ENCODE measurements at places on chromosomes 11 and 22.

GRCh38 chr11:126723665-126724045 is 276.9 kb downstream of the KIRREL3 start:
- no peak for DNase-seq

DNA sequence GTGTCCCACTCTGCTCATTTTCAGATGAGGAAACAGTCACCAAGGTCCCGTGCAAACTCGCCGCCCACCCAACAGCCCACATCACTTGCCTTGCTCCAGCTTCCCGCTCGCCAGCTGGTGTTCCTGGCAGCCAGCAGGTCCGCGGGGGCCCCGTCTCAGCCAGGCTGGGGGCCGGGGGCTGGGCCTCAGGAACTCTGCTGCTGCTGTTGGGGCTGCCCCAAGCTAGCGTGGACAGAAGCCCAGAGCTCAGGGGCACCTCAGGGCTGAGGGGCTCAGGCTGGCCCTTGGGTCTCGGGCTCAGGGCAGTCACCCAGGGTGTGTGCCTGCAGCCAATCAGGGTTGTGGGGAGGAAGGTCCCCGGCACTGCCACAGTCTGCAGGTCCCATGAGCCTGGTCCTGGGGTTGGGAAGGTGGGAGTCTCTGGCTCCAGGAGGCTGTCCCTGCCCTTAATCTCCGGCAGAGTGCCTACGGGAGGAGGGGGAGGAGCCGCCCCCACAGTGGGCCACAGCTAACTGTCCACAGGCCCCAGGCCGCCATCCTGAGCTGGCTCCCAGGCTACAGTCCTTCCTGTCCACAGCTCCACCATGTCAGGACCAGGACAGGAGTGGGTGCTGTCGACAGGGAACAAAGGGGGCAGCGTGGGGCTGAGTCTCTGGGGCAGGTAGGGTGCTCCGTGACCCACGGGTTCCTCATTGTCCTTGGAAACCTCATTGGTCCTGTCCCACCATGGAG is 65.2 kb downstream of the ARFGAP3 start:
- no peak for DNase-seq

GRCh38 chr22:50044485-50045118 is 13.5 kb downstream of the TTLL8 start:
- no peak for DNase-seq

GRCh38 chr22:40529821-40530220 is 106.7 kb downstream of the MRTFA start:
- no peak for DNase-seq

- no peak for DNase-seq
Observed at GRCh38 chr11:33959855-33960400, 68.1 kb upstream of the LMO2 start.

DNA sequence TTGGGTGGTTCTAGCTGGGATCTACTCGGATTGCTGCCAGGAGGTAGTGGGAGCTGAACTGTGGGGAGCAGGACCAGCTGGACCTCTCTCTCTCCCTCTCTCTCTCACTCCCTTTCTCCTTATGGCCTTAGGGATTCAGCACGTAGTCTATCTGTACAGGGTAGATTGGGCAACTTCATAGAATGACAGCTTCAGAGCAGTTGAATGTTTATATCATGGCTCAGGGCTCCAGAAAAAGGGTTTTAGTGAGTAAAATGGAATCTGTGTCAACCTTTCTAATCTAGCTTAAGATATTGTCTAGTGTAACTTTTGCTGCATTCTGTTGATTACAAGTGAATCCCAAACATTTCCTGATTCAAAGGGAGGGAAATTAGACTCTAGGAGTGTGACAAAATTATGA is 127.7 kb upstream of the PDGFD start:
- DNase-seq = no peak

- no peak for DNase-seq
Observed at GRCh38 chr11:75315439-75315805, 36.0 kb downstream of the ARRB1 start.

GRCh38 chr22:21945453-21946261 is 7.0 kb downstream of the PPM1F start:
- DNase-seq = no peak

- DNase-seq = no peak
Observed at GRCh38 chr11:135062994-135063393, 651.0 kb upstream of the B3GAT1 start.

GRCh38 chr22:50581950-50582492 is 628 bp downstream of the CHKB start:
- no peak for DNase-seq

DNA sequence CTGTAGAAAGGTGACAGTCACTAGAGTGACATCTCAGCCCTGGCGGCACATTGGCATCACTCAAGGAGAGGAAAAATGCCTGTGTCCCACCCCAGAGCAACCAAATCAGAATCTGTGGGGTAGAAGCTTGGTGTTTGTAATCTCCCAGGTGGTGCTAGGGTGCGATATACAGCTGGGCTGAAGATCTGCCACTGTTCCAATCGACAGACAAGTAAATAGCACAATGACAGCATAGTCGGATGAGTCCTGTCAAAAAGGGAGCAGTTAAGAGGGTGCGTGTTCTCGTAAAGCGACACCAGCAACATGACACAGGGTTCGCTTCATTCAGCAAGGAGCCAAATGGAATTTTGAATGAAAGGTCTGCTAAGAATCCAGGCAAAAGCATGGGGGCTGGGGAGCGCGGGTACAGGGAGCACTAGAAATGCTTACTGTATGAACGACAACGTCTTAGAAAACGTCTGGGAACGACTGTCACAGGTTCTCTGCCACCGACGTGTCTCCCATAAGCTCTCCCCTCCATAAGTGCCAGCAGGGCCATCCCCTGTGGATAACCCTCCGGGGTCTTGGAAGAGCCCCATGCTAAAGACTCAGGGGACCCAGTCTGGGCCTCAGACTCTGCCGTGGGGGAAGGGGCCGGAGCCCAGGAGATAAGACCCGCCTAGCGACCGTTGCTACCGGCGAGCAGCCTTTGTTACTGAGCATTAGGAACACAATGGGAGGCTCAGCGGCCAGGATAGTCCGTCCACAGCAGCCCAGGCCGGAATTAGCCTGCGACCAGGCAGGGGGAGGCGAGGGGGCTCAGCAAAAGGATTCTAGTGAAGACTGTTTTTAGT is 20.8 kb downstream of the ADA2 start:
- DNase-seq = no peak

- no peak for DNase-seq
Observed at GRCh38 chr11:123100379-123101085, 38.6 kb upstream of the HSPA8 start.

- no peak for DNase-seq
Observed at GRCh38 chr11:12051287-12051662, 42.8 kb upstream of the DKK3 start.

- DNase-seq = no peak
Observed at GRCh38 chr22:29641042-29641699, 37.7 kb downstream of the NF2 start.

DNA sequence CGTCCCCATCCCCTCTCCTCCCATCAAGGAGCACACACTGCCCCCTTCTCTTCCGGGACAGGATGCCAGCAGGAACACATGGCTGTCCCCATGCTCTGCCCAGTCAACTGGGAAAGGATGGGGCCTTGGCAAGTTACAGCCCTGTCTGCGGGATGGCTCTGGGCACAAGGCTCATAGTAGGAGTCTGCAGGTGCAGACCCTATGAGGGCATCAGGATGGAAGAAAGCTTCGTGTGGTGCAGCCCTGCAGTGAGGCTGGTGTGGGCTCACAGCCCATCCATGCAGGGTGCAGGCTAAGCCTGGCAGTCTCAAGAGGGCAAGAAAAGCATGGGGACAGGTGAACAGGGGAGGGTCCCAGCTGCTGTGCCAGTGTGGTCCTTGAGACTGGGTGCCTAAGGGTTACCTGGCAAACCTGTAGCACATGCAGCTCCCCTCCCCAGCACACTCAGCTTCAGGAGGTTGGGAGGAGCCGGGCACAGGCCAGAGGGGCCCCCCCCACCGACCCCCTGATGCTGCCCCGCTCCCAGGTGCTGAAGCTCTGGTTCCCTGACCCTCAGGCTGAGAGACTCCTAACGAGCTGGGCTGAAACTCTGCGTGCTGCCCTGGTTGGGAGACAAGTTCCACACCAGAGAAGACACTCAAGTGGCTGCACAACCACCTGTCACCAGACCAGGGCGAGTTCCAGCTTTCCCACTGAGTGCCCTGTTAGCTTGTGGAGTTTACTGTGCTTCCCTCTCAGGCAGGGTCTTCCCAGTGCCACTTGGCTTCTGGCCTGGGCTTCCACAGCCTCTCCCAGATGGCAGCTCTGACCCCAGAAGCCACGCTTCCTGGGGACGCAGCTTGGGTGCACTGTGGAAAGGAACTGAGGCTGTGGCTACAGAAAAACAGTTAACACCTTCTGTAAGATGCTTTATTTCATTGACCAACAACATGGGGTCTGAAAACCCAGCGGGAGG is 3.3 kb upstream of the SCARF2 start:
- DNase-seq = no peak

DNA sequence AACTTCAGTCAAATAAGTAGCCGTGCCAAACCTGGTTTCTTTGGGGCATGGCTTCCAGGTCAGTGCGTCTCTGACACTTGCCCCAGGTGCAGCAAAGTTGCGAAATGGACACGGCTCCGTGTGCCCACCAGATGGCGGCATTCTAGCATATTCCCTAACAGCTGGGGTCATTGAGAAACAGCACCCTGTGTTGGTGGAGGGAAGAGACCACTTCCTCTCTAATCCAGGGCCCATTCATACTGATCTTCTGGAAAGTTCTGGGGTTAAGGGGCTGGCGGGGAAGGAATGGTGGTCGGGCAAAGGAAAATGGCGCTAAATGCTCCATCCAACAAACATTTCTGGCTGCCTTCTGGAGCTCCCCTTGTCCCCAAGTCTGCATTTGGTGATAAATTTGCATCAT is 141.2 kb upstream of the TIMP3 start:
- peak; percentile 21 for DNase-seq

DNA sequence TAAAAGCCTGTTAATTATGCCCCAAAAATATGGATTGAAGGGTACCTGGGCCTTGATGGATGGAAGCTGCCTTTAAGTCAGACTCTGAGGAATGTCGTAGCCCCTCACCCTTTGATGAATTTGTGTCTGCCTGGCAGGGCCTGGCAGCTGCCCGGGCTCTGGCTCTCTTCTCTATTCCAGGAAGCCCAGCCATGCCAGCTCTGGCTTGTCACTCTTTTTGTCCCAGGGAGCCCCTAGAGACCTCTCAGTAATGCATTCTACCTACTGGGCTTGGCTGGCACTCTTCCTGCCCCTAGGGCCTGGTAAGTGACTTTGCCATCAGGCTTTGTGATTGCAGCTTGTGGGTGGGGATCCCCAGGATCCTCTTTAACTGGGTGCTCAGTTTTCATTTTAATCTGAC is 103.8 kb downstream of the GRIK4 start:
- no peak for DNase-seq

GRCh38 chr11:78192223-78192719 is 3.6 kb downstream of the USP35 start:
- no peak for DNase-seq

DNA sequence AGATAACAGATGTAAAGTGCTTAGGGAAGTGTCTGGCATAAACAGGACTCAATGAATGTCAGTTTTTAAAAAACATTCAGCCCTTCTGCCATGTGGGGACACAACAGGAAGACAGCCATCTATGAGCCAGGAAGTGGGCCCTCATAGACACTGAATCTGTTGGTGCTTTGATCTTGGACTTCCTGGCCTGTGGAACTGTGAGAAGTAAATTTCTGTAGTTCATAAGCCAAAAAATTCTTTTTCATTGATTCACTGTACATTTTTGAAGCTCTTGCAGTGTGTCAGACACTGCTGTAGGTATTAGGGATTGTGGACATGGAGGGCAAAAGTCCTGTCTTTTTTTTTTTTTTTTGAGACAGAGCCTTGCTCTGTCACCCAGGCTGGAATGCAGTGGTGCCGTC is 188.6 kb downstream of the HIPK3 start:
- DNase-seq = no peak

GRCh38 chr22:48567213-48567975 is 1260.3 kb downstream of the BRD1 start:
- no peak for DNase-seq

GRCh38 chr11:118198370-118198769 is 21.9 kb upstream of the SCN2B start:
- peak; percentile 58 for DNase-seq

DNA sequence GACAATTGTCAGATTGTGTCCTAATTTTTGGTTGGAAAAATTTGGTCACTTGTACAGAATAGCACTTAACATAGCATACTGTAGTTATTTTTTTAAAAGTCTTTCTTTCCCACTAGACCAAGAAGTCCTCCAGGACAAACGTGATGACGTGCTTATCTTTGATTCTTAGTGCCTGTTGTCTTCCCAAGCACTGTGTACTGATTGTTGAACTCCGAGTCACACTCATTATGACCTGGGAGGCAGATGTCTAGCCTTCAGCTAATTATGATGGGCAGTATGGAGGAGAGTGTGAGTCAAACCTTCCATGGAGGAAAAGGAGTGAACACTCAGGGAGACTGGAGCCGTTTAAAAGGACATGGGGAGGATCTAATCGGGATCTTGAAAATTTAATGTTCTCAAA is 119.8 kb downstream of the SPON1 start:
- DNase-seq = no peak

- no peak for DNase-seq
Observed at GRCh38 chr11:696955-697491, 1.4 kb downstream of the TMEM80 start.

DNA sequence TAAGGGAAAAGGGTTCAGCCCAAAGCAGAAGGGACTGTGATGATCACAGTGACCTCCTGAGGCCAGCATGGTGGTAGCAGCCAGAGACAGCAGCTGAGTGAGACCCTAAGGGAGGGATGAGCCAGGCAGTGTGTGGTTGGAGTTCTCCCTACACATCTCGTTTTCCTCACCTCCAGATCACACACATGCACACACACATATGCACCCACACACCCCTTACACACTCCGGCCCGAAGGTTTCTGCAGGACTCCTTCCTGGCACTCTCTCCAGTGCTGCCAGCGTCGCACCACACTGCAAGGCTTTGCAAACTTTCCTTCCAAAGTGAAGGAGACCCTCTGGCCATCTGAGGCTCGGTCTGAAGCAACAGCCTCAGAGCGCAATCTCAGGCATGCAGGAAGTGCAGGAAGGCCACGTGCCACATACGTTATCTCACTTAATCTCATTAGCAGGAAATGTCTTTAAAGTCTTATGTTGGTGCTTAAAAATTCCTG is 26.9 kb upstream of the TP53I11 start:
- DNase-seq = no peak

GRCh38 chr22:42945736-42946135 is 69.2 kb downstream of the PACSIN2 start:
- no peak for DNase-seq

- no peak for DNase-seq
Observed at GRCh38 chr11:61592176-61592575, 11.3 kb upstream of the SYT7 start.

DNA sequence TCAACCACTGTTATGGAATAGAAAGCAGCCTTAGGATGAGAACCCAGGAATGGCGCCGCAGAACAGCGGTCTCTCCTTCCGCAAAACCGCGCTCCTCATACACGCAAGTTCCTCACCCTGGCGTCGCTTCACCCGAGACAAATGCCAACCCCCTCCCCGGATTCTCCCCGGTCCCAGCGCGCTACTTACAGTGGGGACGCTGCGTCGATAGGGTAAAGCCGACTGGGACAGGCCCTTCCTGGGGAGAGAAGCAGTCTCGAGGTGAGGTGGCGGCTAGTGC is 287 bp downstream of the RPS13 start:
- no peak for DNase-seq

- DNase-seq = no peak
Observed at GRCh38 chr11:76891793-76892192, 31.1 kb downstream of the ACER3 start.

- no peak for DNase-seq
Observed at GRCh38 chr11:102666331-102666957, 39.1 kb downstream of the MMP27 start.
